Common myeloid progenitor, CD34-positive (primary cell): ENCODE measurements at places on chromosomes 6 and 20.

GRCh38 chr6:7156643-7157278 lies 49.0 kb downstream of the RREB1 start:
- no peak for DNase-seq

DNA sequence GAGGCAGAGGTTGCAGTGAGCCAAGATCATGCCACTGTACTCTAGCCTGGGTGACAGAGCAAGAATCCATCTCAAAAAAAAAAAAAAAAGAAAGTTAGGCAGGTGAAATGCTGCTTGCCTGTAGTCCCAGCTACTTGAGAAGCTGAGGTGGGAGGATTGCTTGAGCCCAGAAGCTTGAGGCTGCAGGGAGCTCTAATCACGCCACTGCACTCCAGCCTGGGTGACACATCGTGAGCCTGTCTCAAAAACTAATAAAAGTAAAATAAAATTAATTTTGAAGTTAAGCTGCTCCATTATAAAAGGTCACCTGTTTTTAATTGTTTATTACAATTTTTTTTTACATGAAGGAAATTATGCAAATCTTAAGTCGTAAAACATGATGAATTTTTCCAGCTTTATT lies 23.2 kb upstream of the SAMHD1 start:
- DNase-seq, result no peak

DNA sequence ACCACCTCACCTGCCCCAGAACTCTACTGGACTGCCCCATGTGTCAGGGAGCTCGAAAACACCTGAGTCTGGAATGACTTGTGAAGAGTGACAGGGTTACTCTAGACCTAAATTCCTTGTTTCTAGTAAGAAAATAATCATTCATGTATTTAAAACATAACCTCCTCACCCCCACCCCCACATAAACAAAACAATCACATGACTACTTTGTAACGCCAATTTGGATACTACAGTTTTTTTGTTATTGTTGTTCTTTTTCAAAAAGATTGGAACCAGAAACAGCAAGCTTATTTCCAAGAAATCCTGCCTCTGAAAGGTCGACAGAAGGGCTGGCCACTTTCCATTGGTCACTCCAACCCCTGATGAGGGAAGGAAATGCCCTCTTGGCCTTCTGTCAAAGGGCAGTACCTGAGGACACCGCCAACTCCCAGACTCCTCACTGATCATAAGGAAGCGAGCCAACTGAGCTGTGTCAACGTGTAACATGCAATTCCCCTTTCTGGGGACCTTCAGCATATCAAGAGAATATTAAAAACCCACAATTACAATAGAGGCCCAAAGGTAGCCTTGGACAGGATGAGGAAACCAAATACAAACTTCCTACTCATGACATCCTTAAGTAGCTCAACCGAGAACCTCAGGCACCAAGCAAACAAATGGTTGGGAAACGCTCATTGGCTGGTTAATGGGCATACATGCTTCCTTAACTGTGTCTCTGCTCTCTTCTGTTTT lies 2.6 kb downstream of the MCUR1 start:
- DNase-seq, result no peak

GRCh38 chr6:33957892-33958525 lies 154.2 kb upstream of the MLN start:
- no peak for DNase-seq

DNA sequence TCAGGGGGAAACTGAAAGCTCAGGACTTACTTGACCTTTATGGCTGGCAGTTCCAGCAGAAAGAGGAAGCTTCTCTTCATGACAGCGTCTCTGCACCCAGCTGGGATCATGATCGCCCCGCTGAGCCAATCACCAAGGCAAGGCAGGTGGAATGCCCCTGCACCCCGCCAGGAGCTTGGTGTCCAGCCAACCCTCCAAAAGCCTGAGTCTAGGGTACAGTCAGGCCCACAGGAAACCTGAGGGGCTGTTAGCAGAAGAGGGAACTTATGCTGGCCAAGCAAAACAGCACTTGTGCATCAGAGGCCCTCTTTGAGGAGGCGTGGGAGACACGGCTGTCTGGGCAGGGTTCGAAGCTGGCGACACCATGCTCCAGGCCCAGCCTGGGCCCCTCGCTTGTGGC lies 188.3 kb upstream of the GMDS start:
- peak; percentile 66 for DNase-seq

DNA sequence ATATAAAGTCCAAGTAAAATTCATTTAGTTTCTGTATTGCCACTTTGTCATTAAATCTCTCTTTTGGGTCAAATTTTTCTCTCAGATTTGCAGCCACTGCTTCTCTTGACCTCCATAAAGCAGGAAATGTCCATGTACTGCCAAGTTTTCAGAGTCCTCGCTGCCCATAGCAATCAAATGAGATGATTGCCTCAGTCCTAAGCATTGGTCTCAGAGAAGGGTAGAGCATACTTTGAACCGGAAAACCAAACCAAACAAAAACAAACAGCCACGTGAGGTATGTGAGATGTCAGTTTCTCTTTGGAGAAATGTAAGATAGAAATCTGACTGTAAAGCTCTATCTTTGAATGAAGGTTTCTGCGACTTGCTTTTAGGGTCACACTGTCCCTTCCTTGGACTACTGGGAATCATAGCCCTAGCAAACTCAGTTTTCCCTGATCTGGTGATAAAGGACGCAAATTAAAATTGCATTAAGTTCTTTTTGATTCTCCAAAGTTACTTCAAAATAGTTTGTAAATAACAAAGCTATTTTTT lies 505.4 kb upstream of the CITED2 start:
- no peak for DNase-seq

GRCh38 chr20:33667676-33668465 lies 1.1 kb downstream of the ACTL10 start:
- DNase-seq, result peak; percentile 59

DNA sequence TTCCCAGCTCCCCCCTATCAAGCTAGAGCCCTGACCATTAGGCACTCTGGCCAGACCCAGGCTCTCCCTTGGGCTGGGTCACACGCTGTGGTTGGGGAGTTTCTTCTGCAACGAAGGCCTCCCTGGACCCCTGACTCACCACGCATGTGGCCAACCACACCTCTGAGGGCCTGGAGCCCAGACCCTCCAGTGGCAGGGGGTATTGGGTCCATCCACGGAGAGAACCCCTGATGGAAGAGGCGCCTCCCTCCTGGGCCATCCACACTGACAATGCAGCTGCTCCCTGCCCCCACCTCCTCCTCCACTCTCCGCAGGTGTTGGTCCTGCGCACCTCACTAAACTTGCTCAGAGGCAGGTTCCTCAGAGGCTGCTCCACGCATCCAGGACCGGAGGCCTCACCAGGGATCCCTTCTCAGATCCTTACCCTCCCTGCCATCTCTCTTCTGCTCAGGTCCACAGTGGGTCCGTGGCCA lies 125.4 kb downstream of the RNASET2 start:
- no peak for DNase-seq

DNA sequence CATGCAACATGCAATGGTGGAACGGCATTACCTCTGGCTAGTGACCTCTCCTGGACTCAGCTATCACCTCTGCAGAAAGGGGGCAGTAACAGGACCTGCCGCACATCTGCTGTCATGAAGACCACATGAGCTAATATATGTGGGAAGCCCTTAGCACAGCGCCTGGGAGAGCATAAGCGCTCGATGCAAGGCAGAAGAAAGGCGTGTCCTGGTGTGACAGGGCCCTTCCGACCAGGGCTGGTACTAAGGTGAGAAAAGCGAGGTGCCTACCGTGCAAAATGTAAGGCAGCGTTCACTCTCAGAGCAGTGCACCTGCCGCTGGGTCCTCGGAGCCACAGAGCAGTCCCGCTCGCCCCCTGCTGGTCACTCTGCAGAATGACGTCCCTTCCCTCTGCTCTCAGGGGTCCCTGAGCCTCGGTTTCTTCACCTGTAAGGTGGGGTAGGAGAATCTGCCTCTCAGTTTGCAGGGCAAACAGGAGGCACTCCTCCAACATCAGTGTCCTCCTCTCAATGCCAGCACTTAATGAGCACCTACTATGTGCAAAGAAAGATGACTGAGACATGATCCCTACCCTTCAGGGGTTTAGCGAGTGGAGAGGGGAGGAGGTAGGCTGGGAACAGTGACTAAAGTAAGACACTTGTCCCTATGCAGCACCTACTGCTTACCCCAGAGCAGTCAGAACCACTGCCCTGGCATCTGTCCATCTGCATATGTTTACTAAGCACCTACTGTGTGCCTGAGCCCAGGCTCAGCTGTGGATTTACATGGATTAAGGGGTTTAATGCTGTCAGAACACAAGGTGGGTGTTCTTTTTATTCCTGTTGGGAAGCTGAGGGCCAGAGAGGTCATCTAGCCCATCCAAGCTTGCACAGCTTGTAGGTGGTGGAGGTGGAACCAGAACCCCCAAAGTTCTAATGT lies 41.1 kb upstream of the PTGIS start:
- peak; percentile 76 for DNase-seq

DNA sequence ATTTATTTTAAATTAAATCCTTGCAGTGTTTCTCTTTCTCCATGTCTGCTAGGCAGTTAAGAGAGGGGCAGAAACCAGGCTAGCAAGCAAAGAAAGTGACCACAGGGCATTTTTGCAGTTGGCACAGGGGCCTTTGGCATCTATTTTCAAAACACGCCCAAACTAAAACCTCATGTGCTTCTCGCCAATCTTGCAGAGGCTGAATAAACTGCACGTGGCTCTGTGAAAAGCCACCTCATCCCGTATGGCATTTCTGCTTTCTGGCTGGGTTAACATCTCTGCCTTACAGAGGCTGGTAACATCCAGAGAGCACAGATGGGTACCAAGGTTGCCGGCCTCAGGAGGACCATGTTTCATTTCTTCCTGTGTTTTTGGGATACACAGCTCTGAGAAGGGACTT lies 54.6 kb downstream of the GJA10 start:
- DNase-seq, result no peak

- no peak for DNase-seq
Observed at GRCh38 chr6:132320007-132320406, 81.3 kb downstream of the MOXD1 start.

- no peak for DNase-seq
Observed at GRCh38 chr20:33490023-33490933, at the start of gene CBFA2T2. TSS of gene CBFA2T2 (plus strand) at chr20:33490096. CDS start at chr20:33490268, 172 bp downstream.

GRCh38 chr20:50510706-50511542 lies 741 bp downstream of the PTPN1 start:
- DNase-seq, result no peak

DNA sequence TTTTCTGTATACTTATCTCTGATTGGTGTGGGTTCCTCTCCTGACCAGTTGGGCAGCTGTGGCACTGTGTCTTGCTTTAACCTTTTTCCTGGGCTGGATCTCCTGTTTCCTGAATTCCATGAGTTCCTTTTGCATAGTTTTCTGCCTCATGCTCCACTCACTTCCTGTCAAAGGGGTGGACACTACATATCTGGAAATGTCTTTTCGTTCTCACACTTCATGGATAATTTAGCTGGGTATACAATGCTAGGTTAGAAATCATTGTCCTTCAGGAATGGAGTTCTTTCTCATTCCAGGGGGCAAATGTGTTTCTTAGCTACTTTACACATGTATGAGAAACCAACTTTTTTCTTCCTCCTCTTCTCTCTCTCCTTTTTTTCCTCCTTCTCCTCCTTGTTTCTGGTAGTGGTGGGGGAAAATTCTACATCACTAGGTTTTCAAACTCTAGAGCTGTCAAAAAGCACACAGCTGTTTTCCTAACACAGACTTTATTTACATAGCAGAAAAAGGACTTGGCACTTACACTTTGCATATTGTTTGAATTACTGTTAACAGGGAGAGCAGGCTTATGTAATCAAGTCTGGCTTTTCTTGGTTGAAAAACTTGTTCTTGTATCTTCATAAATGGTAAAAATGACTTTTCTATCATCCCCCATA lies 9.0 kb upstream of the DDX27 start:
- no peak for DNase-seq

- DNase-seq, result no peak
Observed at GRCh38 chr20:23125159-23125558, 39.0 kb upstream of the CD93 start.

- no peak for DNase-seq
Observed at GRCh38 chr6:72376736-72377135, 245.1 kb upstream of the KCNQ5 start.

GRCh38 chr6:30562470-30563425 lies 5.7 kb downstream of the PRR3 start:
- DNase-seq, result no peak

- DNase-seq, result no peak
Observed at GRCh38 chr6:165798991-165799390, 135.9 kb upstream of the PDE10A start.

DNA sequence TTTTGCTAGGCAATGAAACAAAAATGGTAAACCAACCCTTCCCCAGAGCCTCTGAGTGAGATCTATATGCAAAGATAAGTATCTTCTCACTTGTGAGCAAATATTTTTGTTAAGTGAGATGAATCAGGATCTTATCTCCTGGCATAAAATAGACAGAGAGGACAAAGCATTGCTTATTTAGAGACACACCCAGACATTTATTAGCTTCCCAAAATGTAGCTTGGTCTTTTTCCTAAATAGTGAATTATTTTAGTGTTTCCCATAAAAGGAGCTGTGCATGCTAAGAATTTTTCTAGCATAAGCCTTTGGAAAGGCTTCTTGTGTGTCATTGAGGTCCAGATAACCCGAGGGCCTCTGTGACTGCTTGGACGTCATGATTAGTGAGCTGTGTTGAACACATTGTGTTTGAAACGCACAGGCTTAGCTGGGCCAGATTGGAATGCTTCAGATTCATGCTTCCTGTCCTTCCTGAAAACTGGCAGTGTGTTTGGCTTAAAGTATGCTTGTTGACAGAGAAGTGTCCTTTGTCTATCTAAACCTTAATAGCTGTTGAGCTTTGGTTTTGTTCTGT lies 16.5 kb downstream of the MTHFD1L start:
- DNase-seq, result no peak

- no peak for DNase-seq
Observed at GRCh38 chr6:119067091-119067490, 11.4 kb downstream of the FAM184A start.

DNA sequence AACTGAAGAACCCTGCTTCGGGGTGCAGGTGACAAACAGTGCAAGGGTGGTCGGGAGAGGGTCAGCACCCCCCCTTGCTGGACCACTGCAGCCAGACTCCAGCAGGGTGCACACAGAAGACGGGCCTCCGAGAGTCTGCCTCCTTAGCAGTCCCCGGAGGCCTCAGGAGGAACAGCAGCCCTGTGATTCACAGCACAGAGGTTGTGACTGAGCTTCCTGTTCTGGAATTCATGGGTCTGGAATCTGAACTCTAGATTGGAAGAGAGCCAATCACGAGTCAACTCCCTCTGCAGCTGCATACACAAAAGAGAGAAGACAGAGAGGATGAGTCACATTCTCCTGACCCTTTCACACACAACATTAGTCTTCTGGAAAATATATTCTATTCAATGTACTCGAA lies 249.0 kb upstream of the OPRM1 start:
- DNase-seq, result peak; percentile 7

- DNase-seq, result peak; percentile 78
Observed at GRCh38 chr20:4949833-4950178, 51.5 kb downstream of the SLC23A2 start.

- DNase-seq, result no peak
Observed at GRCh38 chr6:12294851-12295536, 4.8 kb downstream of the EDN1 start.

DNA sequence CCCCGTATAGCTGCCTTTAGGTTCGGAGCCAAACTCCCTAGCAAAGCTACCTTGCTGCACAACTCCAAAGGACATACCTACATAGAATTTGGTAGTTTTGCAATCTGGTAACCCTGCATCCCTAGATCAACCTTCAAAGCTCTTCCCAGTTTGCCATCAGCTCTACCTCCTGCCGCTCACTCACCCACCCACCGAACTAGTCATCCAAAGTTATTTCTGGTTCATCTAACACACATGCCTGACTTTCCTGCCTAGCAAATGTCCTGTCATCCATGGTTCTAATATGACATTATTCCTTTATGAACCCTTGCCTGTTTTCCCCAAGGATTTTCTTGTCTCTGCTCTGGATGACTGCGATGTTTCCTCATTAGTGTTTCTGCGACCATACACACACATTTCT lies 21.6 kb downstream of the SPAG4 start:
- no peak for DNase-seq
